ENCODE measurements at places on chromosomes 6 and 20. TPM values are rescaled to one million over a fixed set of nuclear protein-coding genes. Genes with fewer than 3 reads are reported as not detected.

GRCh38 chr20:59724457-59725366 is 120.4 kb downstream of the PHACTR3 start:
- no peaks in the 10 kb centered on the region for H3K4me1 ChIP-seq
- no peaks in the 10 kb centered on the region for H3K36me3 ChIP-seq
- no peak overlapping the region for H3K4me3 ChIP-seq
- DNase-seq: no peak
- no peak overlapping the region for H3K27ac ChIP-seq
- no peaks in the 10 kb centered on the region for H3K27me3 ChIP-seq

DNA sequence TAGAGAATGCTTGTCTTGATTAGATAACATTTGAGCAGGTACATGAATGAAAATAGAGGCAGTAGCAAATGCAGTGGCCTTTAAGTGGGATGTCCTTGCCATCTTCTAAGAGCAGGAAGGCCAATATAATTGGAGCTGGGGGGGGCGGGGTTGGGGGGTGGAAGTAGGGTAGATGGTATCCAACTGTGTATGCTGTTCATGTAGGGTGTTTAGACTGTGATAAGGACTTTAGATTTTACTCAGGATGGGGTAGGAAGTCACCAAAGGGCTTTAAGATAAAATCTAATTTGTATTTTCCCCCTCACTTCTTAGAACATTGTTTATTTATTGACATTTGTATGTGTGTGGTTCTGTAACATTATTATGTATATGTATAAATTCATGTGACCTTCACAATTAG is 12.0 kb downstream of the TAB2 start:
- no peaks in the 10 kb centered on the region for H3K36me3 ChIP-seq
- no peaks in the 10 kb centered on the region for H3K27me3 ChIP-seq
- H3K27ac ChIP-seq: no peak overlapping the region
- peaks cover 3% of the 10 kb centered on the region for H3K4me1 ChIP-seq

GRCh38 chr6:14232889-14233288 is 115.3 kb downstream of the CD83 start:
- no peaks in the 10 kb centered on the region for H3K36me3 ChIP-seq
- no peak overlapping the region for H3K27ac ChIP-seq
- no peak overlapping the region for H3K4me3 ChIP-seq
- H3K27me3 ChIP-seq: no peaks in the 10 kb centered on the region
- no peaks in the 10 kb centered on the region for H3K4me1 ChIP-seq
- DNase-seq: no peak

GRCh38 chr6:83511901-83512681 is at the start of gene PRSS35:
Gene PRSS35, plus strand, starts transcription at chr6:83512534. Its CDS starts 10,908 bp downstream, at chr6:83523442.
- H3K36me3 ChIP-seq: no peaks in the 10 kb centered on the region
- H3K27ac ChIP-seq: no peak within 1 kb of the TSS
- H3K4me1 ChIP-seq: no peaks in the 10 kb centered on the region
- H3K27me3 ChIP-seq: no peaks in the 10 kb centered on the region
- peak; percentile 60 for DNase-seq
- peak within 1 kb of the TSS; percentile 56 for H3K4me3 ChIP-seq

DNA sequence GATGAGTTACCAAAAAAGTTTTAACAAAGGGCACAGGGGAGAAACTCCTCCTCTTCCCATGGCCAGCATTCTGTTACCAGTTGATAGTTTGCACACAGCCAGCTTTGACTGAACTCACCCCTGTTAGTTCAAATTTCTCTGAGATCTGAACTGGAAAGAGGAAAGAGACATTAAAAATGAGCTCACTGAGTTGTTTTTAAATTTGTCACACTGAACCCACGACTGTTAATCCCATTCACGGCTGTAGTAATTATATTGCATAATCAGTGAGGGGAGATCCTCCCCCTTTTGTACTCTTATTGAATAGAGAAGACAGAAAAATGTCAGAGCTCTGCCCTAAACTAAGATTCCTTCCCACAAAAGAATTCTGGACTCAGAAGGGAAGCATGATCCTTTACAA is 17.5 kb upstream of the DSP start:
- H3K27ac ChIP-seq: no peak overlapping the region
- H3K27me3 ChIP-seq: no peaks in the 10 kb centered on the region
- no peak overlapping the region for H3K4me3 ChIP-seq

Gene BMP2
- 15.9 TPM for total RNA-seq
